Cardiac septum (tissue), 1 donor: ENCODE measurements at places on chromosomes 12 and 14. TPM values are rescaled to one million over a fixed set of nuclear protein-coding genes. Genes with fewer than 3 reads are reported as not detected.

DNA sequence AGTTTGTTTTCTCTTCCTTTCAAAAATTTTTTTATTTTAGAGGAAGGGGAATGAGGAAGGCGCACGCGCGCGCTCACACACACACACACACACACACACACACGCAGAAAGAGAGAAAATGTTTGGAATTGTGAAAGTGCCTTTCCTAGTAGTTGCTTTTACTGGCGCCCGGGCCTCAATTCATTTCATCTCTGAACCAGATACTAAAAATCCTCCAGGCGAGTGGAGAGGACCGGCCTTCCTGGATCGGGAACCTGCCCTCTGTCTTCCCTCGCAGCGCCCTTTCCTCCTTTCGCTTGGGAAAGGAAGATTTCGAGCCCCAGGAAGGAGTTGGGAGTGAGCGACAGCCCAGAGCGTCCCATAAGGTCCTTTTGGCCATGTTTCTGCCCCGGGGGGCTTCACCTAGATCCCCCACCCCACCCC is 7.8 kb upstream of the TBX3 start:
- no peak for DNase-seq

GRCh38 chr12:4169959-4170358 is 103.6 kb upstream of the CCND2 start:
- DNase-seq = no peak

GRCh38 chr14:54475911-54476310 is 12.9 kb downstream of the GMFB start:
- no peak for DNase-seq

GRCh38 chr14:61149896-61150295 is 131.2 kb downstream of the TMEM30B start:
- DNase-seq = no peak

DNA sequence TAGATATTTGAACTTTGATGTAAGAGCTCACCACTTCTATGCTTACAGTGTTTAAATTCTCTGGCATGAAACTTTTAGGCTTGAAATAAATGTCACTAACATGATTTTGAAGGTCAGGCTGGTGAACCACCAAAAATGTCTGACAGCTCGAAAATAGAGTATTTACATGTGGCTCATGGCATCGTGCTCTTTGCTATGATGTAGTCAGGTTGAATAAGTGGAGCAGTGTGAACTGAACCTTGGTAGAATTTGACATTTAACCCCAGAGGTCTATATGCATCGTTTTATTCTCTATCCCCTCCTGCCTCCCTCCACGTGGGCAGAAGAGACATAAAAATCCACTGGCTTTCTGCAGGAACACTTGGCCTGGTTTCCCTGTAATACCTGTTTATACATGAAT is 369.7 kb upstream of the ATP2B1 start:
- no peak for DNase-seq

GRCh38 chr14:71451501-71451900 is 480.7 kb upstream of the RGS6 start:
- DNase-seq = no peak

DNA sequence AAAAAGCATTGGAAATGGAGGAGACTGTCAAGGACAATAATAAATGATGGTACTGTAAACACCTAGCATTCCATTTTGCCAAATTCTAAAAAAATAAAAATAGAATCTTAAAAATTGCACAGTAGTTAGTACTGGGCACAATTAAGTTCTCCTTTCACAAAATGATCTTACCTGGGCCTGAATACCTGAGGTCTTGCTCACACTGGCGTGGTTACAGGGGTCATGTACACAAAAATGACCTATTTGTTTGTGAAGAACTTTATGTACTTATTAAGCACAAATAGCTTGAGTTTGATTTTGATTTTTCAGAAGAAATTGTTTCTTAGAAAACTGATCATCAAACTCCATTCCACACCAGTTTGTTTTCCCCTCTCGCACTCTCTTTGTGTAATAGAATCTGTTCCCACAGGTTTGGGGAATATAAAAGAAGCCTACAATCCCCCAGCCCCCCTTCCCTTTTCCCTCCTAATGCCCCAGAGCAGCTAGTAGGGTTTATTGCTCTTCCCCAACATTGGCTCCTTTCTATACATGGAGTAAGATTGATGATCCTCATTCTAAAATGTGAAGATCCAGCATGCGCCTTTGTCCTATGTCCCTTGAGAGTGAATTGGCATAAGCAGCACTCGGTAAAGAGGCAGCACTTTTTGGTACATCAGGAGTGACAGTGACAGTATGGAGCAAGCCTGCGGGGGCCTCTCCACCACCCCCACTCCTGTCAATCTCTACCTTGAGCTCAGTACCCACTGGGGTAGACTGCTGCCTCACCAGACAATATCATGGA is 204.3 kb downstream of the ASCL1 start:
- DNase-seq = no peak

DNA sequence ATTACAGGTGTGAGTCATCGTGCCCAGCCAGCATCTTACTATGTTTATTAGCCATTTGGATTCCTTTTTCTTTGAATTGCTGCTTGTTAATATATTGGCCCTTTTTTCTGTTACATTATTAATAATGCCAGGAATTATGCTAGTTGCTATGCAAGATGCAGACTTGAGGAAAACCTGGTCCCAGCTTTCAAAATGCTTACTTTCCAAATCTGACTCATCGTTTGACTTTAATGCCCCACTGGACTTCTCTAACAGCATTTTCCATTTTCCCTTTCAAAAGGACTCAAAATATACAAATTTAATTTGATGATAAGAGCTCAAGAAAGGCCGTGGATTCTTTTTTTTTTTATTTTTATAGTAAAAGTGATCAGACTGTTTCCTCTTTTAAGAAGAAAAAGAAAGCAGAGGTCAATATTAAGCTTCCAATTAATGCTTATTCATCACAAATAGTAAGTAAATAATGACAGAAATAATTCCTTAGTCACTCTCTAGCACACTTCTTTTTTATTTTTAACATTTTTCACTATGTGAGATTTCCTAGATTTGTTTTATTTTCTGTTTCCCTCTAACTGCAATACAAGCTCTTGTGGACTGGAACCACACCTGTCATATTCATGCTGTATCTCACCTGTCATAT is 146.1 kb upstream of the FGD4 start:
- DNase-seq = no peak

- DNase-seq = no peak
Observed at GRCh38 chr12:2212537-2212936, 159.8 kb downstream of the CACNA1C start.

- no peak for DNase-seq
Observed at GRCh38 chr14:90301122-90301521, 30.6 kb downstream of the NRDE2 start.

DNA sequence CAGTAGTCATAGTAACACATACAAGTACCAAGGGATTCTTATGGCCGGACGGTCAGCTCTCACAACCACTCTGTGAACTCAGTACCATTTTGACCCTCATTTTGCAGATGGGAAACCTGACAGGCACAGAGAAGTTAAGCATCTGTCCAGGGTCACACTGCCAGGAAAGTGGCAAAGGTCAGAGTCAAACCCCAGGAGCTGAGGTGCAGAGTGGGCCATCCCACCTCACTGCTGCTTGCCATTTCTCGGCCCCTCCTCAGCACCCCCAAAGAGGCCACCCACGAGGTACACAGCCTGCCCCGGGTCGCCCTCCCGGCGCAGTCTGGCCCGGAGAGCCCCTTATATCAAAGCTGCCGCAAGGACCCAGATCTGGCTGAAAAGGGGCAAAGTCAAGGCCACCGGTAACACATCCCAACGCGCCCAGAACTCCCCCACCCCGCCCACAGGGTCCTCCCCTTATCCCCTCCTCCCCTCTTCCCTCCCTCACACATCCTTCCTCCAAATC is 1.7 kb downstream of the NCOR2 start:
- no peak for DNase-seq

DNA sequence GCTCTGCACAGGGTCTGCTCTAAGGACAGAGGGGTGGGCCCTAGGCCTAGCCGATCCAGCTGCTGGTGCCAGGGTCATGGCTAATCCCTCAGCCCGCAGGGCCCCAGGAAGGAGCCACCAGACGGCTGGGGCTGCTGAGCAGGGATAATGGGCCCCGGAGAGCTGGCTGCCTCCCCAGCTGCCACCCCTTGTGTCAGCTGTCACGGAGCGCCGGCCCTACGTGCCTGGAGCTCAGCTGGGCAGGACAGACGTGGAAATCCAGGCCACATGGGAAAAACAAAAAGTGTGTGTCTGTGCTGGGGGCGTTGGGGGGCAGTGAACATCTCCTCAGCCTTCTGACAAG is 36.2 kb downstream of the CHGA start:
- DNase-seq = no peak

DNA sequence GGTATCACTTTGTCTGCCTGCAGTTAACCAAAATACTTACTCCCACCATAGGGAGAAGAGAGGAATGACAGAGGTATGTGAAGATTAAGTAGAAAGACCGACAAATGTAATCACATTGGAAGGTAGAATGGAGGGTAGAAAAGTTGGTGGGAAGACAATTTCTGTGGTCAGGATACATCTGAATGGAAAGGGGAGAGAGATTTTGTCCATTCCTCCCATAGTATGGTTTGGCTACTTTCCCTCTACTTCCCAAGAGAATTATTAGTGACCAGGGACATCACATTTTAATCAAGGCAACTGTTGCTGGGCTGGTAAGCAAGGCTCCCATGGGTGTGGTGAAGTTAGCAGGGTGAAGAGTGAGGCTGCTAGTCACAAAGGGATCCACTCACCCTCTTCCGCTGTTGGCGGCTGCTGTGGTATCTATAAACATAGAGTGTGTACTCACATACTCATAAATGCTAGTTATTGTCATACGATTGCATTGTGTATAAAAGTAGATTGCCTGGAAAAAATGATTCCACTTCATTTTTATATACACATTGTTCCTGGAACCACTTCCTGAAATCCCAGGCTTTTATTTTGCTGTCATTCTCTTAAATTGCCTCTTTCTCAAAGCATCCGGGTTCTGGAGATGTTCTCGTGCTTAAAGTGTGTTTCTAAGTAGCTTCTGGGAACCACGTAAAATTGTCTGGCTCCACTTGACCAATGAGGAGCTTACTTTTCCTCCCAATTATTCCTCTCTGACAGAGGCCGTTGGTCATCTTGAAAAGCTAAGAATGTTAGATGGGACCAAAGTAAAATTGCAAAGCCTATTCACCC is 413.1 kb downstream of the ZFP36L1 start:
- DNase-seq = no peak

GRCh38 chr14:86797075-86797351 is 1196.0 kb downstream of the GALC start:
- no peak for DNase-seq

DNA sequence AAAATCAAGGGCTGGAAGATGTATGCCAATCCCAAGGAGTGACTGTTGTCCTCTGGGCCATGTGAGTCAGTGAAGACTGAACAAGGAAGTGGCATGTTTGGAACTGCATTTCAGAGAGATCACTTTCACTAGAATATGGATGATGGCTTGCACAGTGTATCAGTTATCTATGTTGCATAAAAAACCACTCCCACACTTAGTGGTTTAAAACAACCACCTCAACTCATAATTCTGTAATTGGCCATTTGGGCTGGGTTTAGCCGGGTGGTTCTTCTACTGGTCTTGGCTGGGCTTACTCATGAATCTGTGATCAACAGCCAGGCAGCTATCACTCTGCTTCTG is 15.4 kb downstream of the BDKRB1 start:
- no peak for DNase-seq

DNA sequence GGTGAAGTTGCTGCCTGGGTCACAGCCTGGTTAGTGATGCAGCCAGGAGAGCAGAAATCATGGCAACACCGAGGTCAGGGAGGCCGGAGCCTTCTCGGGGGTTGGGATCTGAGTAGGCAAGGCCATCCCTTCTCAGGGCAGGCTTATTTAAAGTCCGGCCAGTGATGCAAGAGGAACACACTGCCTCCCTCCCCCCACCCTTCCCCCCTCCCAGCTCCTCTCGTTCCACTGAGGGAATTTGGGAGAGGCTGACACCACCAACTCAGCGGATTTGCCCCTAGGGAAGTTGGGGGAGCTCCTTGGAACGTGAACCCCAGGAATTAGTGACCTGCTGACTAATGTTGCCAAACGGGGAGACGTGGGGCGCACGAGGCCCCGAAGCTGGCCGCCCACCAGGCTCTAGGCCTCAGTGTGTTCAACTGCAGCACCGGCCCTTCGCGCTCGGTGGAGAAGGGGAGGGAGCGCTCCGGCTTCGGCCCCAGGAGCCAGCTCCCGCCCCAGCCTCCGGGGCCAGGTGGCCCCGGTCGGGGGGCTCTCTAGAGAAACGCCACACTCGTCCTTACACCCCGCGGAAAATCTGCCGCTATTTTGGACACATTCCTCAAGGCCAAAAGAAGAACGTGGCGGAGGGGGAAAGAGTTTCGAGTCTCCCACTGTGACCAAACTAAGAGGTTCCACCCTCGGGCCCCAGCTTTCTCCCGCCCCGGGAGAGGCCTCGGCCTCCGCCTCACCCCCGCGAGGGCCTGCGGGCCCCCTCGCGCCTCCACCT is 1.6 kb downstream of the CTDSP2 start:
- peak; percentile 89 for DNase-seq

DNA sequence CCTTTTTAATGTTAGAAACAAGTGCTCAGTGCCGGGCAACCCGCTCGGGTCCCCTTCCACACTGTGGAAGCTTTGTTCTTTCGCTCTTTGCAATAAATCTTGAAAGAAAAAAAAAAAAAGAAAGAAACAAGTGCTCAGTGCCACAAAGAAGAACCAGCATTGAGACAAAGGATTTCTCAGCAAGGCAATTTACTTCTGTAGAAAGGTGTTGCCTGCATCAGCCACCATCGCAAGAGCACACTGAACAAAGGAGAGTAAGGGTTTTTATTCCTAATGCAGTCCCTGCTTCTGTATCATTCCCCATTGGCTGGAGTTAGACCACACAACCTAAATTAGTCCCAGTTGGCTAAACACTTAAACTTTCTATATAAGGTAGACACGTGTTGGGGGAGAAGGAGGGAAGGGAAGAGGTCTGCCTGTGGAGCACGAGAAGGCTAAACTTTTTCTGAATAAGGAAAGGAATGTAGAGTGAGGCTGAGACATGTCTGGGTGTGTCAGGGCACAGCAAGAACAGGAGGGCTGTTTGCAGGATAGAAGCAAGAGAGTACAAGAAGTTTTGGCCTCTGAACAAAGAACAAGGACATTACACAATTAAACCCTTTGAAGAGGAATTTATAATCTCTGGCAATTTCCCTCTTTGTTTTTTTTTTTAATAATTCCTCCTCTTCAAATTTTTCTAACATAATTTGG is 21.4 kb downstream of the KLRF2 start:
- DNase-seq = no peak

- no peak for DNase-seq
Observed at GRCh38 chr14:66070542-66071319, 415.4 kb upstream of the CCDC196 start.

DNA sequence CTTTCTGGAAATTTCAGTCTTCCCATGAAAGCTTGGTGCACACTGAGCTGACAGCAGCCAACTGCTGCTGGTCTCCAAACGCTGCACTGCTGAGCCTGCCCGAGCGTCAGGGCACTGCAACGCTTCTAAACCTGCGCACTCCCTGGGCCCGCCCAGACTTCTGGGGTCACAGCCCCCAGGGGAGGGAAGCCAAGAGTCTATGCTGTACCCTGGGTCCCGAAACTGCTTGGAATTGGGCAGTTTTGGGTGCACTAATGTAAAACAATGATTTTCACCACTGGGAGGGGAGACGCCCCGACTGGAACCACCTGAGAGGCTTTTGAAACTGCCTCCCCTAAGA is 32.0 kb downstream of the CCDC92 start:
- peak; percentile 35 for DNase-seq

GRCh38 chr14:18688346-18688745 is 87.4 kb downstream of the OR11H12 start:
- no peak for DNase-seq

GRCh38 chr12:74552201-74552600 is 14.6 kb downstream of the ATXN7L3B start:
- no peak for DNase-seq

The PRPH gene
- total RNA-seq = 0.38 TPM

The CHGA gene
- not detected for total RNA-seq

The SLC5A8 gene
- total RNA-seq = not detected

The PTGR2 gene
- total RNA-seq = 36.7 TPM

The FMNL3 gene
- 19.8 TPM for total RNA-seq

The C3AR1 gene
- 4.2 TPM for total RNA-seq

The KRT3 gene
- not detected for total RNA-seq
